ENCODE measurements at places on chromosomes 2 and 18.
A peak's percentile ranks its signal among the peaks of the same experiment; 100 is the strongest.

- DNase-seq = no peak
Observed at GRCh38 chr18:70132999-70133398, 72.5 kb downstream of the RTTN start.

GRCh38 chr18:79744625-79745024, 53.1 kb upstream of the KCNG2 start:
- no peak for DNase-seq

GRCh38 chr2:112749755-112750559, 14.5 kb downstream of the CKAP2L start:
- DNase-seq = peak; percentile 73

DNA sequence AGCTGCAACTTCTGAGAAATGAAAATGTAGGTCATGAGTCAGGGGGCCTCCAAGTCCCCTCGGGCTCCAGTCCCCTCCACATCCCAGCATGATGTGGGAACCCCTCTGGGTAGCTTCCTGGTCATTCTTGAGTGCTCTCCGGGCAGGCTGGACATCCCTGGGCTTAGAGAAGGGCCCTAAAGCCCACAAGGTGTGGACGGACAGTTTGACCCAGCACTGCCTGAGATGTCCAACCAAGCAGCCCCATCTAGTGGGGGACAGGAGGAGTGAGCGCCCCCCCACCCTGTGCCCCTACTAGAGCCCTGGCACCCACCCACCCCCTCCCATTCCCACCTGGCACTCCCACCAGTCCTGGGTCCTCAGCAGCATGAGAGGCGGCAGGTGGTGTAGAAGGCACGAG, 46.0 kb downstream of the CYP27C1 start:
- DNase-seq = no peak

DNA sequence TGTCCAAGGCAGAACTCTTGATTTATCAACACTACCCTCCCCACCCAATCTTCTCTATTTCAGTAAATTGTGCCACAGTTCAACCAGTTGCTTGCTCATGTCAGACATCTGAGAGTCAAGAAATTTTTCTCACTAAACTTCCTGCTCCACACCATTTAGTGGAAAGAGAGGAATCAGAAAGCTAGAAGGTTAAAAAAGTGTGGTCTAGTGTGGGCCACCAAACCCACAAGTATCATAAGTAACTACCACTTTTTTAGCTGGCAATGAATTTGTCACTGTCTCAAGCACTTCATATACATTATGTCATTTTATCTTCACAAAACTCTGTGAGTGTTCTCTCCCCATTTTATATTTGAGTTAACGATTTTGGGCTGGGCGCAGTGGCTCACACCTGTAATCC, 16.6 kb upstream of the MSTN start:
- no peak for DNase-seq

- DNase-seq = no peak
Observed at GRCh38 chr2:187550857-187551256, 3.4 kb downstream of the TFPI start.

DNA sequence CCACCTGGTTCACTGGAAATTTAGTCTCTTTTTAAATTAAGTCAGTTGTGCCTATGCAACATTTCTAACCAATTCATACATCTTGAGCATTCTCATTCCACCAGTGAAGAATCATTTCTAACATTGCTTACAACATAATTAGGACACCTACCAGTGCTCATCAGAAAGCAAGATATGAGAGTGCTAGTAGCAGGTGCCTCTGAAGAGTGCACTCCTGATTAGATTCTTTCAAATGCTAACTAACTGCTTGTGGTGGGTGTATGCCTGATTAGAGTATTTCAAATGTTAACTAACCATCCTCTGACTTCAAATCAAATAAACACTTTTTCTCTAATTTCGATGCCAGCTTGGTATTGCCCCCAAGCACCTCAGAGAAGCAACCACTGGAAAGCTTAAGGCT, 124.3 kb upstream of the DNAJC10 start:
- DNase-seq = no peak
